Stimulated activated CD4-positive, alpha-beta T cell treated with anti-CD3 and anti-CD28 coated beads, TNF-alpha, amount 100 ng/mL, for 48 hours (primary cell): ENCODE measurements at places on chromosomes 16 and 17.

DNA sequence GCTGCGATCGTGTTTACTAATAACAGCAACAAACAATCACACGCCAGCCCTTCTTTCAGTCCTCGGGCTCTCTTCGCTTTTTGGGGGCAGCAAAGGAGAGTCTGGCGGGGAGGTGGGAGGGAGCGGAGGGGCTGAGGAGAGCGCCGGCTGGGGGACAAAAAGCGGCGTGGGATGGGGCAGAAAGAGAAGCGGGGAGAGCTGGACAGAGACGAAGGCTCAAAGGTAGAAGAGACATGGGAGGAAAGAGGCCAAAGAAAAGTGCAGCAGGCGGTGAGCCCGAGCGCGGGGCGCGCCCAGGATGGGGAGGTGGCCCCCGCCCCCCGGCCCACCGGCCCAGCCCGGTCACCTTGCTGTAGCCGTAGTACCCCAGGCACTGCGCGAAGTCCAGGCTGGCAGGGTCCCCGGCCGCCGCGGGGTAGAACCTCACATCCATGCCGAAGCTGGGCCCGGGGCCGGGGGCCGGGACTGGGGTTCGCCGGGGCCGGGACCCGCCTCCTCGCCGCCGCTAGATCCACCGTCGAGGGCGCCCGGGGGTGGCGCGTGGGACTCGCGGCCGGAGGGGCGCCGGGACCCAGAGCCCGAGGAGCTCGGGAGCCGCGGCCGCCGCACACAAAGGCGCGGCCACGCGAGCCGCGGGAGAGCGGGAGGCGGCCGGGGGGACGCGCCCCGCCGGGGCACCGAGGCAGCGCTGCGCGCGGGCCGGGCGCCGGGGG, 496 bp downstream of the TOX3 start:
- DNase-seq, result no peak

- DNase-seq, result no peak
Observed at GRCh38 chr17:71068408-71068750, 899.0 kb downstream of the KCNJ2 start.

DNA sequence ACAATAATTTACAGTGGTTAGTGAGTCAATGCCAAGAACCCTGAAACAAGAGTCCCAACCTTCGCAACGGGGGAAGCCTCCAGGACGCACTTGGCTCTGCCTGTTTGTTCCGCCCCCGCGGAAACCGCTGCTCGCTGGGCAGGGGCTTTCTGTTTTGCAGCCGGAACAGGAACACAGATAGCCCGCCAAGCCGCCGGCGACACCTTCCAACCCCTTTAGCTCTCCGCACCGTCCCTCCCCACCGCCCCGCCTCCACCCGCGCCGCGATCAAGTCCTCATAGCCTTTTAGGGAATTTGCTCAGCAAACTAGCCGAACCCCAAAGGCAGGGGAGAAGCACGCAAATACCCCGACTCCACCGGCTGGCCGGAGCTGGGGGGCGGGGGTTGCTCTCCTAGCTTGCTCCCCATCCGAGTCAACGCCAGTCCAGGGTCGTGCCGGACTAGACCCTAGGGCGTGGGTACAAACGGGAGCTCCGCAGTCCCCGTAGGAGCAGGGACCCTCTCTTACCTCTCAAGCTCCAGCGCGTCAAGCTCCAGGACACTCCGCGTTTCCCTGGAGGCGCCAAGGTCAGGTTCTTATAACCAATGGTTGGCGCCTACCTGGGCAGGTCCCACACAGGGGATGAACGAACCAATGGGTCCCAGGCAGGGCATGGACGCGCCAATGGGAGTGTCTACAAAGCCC, at the start of gene SLFN13:
Gene SLFN13, minus strand, starts transcription at position 553 of the 685 bp plus-strand sequence. CDS start 3,086 bp downstream, outside the sequence.
- DNase-seq, result peak; percentile 89

GRCh38 chr16:22022151-22022550, 14.2 kb downstream of the MOSMO start:
- DNase-seq, result no peak

GRCh38 chr17:82767041-82767754, 15.3 kb downstream of the TBCD start:
- DNase-seq, result peak; percentile 29

DNA sequence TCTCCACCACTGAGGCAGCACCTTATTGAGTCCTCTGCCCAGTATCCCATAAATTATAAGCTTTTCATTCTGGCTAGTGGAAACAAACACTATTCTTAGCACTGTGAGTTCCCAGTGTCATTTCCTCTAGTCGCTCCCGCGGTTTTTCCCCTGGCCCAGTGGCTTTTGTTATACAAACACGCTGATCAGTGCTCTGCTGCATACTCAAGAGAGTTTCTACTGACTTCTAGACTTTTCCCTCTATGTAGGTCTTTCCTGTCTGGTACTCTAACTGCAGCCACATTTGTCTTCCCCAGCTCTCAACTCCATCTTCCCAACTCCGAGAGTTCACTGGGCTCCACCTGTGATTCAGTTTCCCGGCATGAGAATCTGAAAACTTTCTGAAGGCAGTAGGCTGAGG, 556.6 kb upstream of the SALL1 start:
- DNase-seq, result no peak

DNA sequence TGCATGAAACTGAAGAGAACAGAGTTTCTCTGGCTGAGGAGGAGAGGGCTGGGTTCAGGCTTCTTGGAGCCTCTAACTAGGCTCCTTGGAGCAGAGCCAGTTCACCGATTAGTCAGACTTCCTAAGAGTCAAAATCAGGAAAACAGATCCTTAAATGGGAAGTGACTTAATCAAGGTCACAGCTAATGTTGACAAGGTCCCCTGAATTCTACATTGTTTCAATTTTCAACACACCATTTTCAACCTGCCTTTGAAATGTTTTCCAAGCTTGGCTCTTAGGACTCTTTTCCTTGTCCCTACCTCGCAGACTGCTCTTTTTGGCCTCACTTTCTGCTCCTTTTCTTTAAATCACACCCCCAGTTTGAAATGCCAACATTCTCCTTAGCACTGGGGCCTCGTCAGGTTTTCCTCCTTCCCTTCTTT, 16.3 kb downstream of the MYL4 start:
- DNase-seq, result no peak

GRCh38 chr17:8588877-8589554, 41.5 kb downstream of the MYH10 start:
- DNase-seq, result no peak

DNA sequence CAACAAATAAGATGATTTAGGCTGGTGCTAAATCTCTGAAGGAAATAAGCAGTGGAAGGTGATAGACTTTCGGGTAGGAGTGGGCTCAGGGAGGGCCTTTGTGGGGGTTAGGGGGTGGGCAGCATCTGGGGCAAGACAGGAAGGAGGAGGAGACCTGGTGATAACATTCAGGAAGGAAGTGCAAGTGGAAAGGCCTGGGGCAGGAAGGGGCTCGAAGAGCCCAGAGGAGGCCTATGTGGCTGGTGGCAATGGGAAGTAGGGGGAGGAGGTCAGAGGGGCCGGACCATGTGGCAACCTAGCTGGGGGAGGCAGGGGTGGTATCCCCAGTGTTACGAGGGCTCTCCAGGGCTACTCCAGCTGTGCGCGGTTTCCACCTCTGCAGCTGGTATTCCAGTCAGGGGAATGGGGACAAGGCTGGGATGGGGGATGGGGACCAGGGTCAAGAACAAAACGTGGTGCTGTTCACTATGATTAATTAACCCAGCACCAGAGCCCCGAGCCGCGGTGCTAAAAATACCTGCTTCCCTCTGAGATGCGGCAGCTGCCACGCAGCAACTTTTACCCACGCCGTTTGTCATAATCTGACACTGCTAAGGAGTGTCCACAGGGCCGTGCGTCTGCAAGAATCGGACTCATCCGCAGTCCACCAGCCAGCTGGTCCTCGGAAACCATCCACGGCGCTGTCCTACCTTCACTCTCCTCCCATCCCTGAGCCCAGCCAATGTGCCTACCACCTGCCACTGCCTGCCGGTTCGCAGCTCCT, 5.2 kb upstream of the CCDC182 start:
- DNase-seq, result no peak

DNA sequence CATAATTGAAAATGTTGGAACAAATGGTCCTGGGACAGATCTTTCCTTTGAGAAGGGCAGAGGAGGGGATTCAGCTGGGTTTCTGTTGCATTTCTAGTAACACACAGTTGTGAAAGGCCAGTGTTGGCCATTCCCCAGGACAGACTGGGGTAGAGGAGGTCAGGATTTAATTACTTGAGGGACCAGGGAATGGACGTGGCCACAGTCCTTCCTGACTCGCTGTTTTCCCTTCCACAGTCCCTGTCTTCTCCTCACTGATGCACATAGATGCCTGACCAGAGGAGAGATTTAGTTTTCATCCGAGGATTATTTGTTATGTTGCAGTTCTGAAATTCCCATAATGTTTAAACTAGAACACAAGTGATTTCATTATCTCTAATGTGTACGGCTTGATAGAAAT, 25.2 kb upstream of the HEATR6 start:
- DNase-seq, result no peak

DNA sequence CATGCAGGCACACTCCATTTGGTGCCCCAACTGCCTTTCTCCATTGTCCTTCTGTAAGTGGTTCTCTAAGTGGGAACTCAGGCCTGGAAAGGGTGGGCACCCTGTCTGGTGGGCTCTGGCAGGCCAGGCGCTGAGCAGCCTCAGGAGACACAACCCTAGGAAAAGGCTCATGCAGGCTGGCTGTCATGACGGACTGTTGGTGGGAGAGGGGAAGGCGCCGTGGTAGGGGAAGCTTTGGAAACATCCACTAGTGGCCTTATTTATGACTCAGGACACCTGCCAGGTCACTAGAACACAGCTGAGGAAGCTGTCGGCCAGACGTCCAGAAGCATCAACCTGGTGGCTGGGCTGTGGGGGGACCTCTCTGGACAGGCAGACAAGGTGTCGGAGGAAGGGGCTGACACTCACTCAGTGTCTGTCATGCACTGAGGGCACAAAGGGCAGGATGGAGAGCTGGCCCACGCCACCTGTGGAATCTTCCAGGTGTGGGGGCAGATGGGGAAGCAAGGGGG, 216.0 kb downstream of the SEC14L1 start:
- DNase-seq, result no peak

GRCh38 chr17:36461330-36462110, 25.0 kb upstream of the ZNHIT3 start:
- no peak for DNase-seq

GRCh38 chr17:39927101-39927928, at the start of the genes LRRC3C and ORMDL3:
Gene LRRC3C (plus strand): TSS chr17:39927732. CDS start chr17:39941524, 13,792 bp downstream.
Gene ORMDL3 (minus strand): TSS chr17:39927601. CDS start chr17:39924203, 3,398 bp downstream.
- peak; percentile 87 for DNase-seq

- peak; percentile 34 for DNase-seq
Observed at GRCh38 chr17:74493331-74493833, 26.9 kb downstream of the CD300A start.

DNA sequence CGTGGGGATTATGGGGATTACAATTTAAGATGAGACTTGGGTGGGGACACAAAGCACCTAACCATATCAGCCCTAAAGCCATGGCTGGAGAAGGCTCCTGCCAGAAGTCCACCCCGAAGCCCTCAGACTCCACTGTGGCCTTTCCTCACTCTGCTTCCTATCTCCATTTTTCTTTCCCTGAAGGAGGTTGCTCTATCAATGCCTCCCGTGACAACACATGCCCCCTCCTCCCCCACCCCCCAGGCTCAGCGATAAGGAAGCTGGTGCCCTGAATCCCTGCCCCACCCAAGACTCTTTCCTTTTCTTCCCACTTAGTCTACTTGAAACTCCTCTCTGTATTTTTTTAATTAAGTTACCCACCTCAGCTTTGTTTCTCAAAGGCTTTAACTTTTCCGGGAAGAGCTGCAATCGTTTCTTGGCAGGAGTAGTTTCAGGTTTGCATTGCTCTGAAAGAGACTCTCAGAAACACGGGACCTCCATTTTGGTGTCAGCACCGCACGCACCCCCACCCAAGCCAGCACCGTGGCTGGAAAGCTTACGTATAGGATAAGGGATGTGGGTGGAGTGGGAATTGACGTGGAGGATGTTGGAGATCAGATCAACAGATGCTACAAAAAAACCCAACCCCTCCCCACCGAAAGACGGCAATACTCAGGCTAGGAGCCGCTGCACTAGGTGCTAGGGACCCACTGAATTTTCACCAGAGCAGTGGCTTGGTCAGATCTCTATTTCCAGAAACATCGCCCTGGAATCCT, 15.2 kb upstream of the CA4 start:
- DNase-seq, result no peak

- DNase-seq, result no peak
Observed at GRCh38 chr16:76940251-76940650, 250.7 kb upstream of the MON1B start.

DNA sequence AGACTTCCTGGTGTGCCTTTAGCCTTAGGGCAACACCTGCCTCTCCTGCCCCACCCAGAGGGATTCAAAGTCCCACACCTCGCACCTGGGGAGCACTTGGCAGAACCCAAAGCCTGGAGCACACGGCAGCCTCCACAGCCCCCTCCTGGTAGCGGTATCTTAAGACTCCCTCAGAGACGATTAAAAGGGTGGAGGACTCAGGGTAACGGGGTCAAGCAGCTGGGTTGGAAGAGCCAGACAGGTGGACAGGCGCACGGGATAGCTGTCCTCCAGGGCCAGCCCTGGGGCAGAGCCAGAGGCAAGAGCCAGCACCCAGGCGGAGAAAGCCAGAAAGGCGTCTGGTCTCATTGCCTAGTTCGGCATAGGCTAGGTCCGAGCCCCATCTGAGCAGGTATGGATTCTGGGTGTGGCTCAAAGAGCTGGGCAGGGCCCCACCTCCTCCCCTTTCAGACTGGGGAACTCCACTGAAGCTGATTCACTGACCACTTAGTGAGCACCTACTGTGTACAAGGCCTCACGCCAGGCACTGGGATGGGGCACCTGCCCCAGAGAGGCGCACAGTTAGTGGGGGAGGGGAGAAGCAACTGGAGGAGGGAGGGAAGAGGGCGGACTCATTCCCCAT, 55.0 kb upstream of the MEAK7 start:
- no peak for DNase-seq

GRCh38 chr16:80231888-80232287, 308.9 kb upstream of the DYNLRB2 start:
- no peak for DNase-seq
